Gastrocnemius medialis (tissue), 4 donors: ENCODE measurements at places on chromosomes 12 and 14. TPM values are rescaled to one million over a fixed set of nuclear protein-coding genes. Genes with fewer than 3 reads are reported as not detected.
A peak's percentile ranks its signal among the peaks of the same experiment; 100 is the strongest.

DNA sequence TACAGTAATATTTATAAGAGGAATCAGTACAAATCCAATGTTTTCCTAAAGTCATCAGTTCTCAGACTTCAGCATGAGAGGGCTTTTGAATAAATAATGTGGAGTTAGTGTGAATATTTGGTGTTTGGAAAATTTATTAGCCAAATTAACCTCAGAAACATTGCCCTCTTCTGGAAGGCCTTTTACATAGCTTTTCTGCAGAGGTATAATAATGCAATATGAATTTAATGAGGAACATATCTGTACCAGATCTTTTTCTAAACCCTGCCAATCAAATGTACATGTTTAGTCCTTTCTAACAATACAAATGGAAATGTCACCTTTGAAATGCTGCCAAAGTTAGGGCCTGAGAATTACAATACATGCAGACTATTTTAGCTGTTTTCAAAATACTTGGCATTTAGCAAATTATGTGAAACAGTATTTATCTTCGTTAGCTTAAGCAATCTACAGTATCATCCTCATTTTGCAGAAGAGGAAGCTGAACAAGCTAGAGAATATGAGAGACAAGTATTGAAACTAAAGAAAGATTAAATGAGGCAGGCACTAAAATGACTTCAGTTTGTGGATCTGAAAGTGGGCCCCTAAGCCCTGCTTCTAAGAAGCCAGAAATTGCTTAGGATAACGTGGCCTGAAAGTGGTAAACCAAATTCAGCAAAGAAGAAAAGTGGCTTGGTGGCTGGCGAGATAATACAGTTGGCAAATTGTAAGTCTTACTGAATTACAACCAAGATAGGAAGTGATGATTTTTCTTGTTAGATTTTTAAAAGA is 60.4 kb upstream of the MANSC4 start:
- H3K4me1 ChIP-seq, result no peaks in the 10 kb centered on the region
- no peaks in the 10 kb centered on the region for H3K36me3 ChIP-seq
- DNase-seq, result no peak
- H3K27ac ChIP-seq, result no peak overlapping the region
- no peaks in the 10 kb centered on the region for H3K27me3 ChIP-seq

DNA sequence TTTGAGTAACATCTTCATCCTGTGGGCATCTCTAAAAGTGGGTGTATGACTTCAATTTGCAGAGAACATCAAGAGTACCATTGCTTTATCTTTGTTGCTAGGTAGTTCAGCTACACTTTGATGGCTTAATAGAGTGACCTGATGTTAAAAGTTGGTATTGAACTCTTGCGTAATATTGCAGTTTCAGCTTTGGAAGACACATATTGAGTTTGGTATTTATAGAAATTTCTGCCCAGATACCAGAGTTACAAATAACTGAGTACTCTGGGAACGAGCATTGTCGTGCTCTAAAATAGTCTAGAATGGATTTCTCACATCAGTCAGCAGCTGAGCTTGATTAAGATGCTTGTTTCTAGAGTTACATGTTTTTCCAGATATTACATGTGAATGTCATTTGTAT is 24.8 kb upstream of the AKAP5 start:
- no peak overlapping the region for H3K27ac ChIP-seq
- no peaks in the 10 kb centered on the region for H3K36me3 ChIP-seq
- no peaks in the 10 kb centered on the region for H3K4me1 ChIP-seq
- no peak overlapping the region for H3K4me3 ChIP-seq
- DNase-seq, result no peak

DNA sequence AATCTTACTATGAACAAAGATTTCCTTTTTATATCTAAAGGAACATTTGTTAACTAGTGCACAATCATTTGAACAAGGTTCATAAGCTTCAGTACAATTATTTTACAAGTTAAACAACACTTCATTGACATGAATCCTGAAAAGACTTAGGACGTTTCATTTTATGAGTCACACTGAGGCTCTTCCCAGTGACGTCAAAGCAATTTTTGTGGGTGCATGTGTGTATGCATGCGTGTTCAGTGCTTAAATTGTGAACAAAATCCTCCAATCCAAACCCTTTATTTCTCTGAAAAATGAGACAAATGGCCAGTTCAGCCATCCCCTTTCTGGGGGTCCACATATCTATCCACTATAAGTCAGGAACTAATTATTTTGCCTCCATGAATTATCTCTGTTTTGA is 2.9 kb downstream of the LMNTD1 start:
- H3K4me3 ChIP-seq, result no peak overlapping the region
- no peaks in the 10 kb centered on the region for H3K36me3 ChIP-seq
- no peaks in the 10 kb centered on the region for H3K4me1 ChIP-seq
- H3K27me3 ChIP-seq, result no peaks in the 10 kb centered on the region
- no peak for DNase-seq
- no peak overlapping the region for H3K27ac ChIP-seq

- H3K36me3 ChIP-seq, result no peaks in the 10 kb centered on the region
- no peak overlapping the region for H3K4me3 ChIP-seq
- no peak for DNase-seq
- peaks cover 50% of the 10 kb centered on the region for H3K4me1 ChIP-seq
- peak overlapping the region; percentile 42 for H3K27ac ChIP-seq
- no peaks in the 10 kb centered on the region for H3K27me3 ChIP-seq
Measured at GRCh38 chr12:45269412-45269751, 53.5 kb downstream of the ANO6 start.

- no peaks in the 10 kb centered on the region for H3K36me3 ChIP-seq
- H3K4me3 ChIP-seq, result no peak overlapping the region
- no peak overlapping the region for H3K27ac ChIP-seq
Measured at GRCh38 chr14:103749452-103749851, 33.8 kb downstream of the ZFYVE21 start.

DNA sequence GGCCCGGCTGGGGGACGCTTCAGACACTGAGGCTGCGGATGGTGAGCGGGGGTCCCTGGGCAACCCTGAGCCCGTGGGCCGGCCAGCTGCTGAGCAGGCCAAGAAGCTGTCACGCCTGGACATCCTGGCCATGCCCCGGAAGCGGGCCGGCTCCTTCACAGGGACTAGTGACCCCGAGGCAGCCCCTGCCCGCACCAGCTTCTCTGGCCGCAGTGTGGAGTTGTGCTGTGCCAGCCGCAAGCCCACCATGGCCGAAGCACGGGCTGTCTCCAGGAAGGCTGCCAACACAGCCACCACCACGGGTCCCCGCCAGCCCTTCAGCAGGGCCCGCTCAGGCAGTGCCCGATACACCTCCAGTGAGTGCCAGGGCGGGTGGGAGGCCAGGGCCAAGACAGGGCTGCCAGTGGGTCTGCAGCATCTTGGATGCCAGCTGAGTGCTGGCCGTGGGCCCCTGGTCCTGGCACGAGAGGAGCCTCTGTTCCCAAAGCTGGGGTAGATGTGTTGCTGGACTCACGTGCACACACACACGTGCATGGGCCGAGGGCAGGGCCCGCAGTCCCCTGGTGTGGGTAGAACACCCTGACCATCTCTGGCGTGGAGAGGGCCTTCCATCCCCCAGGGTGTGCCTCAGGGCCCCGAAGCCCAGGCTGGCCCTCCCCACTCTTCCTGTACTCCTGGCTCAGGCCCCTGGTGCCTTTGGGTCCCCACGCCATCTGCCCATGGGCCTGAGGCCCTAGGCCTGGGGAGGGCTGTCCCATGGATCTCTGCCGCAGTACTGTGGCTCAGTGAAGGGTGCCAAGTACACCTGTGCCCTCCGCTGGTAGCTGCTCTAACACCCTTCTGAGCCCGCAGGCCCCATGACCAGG is 22.8 kb downstream of the CEP170B start:
- H3K4me1 ChIP-seq, result no peaks in the 10 kb centered on the region
- no peak overlapping the region for H3K4me3 ChIP-seq
- H3K27ac ChIP-seq, result no peak overlapping the region

CCDC88C gene
- total RNA-seq, result 1.8 TPM

ACVRL1 gene
- 53.5 TPM for total RNA-seq

REP15 gene
- total RNA-seq, result 1.8 TPM
